ENCODE measurements at places on chromosomes 5 and 9. TPM values are rescaled to one million over a fixed set of nuclear protein-coding genes. Genes with fewer than 3 reads are reported as not detected.

- DNase-seq = no peak
Observed at GRCh38 chr9:28197653-28198052, 624.4 kb upstream of the C9orf72 start.

DNA sequence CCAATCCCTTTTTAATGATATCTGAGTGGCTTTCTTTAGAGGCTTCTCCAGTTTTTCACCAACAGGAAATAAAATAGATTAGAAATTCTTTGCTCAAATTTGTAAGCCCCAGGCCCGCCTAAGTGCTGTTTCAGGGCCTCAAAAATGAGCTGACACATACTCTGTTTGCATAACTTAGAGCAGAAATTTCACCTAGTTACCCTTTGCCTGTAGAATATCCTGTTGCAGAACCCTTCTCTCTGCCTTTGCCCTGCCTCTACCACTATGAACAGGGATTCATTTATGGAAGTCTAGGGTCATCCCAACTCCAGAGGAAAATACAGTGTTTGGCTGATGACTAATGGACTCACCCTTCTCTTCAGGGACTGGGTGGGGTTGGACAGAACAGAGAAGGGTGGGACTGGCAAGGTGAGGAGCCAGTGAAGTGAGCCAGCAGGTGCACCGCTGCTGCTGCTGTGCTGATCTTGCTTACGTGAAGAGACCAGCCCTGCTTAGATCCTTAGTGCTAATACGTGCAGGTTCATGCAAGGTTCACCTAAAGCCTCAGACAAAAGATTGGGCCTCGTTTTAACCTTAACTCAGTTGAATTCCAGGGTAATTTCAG lies 22.8 kb downstream of the OSTF1 start:
- DNase-seq = no peak

DNA sequence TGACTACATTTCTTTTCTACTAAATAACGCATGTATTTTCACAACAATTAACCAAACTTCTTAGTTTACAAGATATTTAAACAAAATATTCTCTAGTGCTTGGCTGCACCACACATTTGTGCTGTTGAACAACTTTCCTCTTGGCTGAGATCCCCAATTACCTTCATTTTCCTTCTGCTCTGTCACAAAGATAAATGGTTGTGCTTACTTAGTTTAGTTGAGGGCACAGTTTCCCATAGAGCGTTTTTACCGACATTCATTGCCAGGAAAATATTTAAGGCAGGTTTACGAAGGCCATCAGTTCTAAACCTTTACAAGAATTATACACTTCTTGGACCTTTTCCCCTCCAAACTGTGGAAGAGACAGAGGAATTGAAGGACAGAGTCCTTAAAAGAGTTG lies 60.7 kb downstream of the PRUNE2 start:
- no peak for DNase-seq

DNA sequence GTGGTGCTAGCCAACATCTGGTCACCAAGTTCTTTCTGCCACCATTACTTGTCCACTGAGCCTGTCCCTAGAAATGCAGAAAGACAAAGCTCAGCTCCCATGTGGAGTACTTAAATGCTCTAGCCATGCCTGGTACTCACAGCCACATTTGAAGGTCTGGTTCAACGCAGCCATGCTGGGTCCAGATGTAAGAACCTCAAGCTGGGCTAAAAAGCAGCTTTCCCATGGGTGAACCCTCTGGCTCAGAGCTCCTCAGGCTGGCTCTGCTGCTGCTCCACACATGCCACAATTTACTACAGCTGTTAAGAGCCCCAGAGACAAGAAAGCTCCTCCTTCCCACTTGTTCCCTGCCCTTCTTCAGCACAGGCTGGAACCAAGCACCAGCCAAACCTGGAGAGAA lies 97.1 kb upstream of the LRRTM2 start:
- peak; percentile 76 for DNase-seq

GRCh38 chr5:149038336-149039080 lies 24.4 kb downstream of the SH3TC2 start:
- no peak for DNase-seq

Gene SCGB3A1
- not detected for total RNA-seq

Gene CDC20B
- not detected for total RNA-seq
